Non-pigmented ciliary epithelial cell (primary cell): ENCODE measurements at places on chromosomes 2 and 18.

- DNase-seq: peak; percentile 60
Observed at GRCh38 chr2:48423376-48423775, 106.6 kb upstream of the STON1 start.

DNA sequence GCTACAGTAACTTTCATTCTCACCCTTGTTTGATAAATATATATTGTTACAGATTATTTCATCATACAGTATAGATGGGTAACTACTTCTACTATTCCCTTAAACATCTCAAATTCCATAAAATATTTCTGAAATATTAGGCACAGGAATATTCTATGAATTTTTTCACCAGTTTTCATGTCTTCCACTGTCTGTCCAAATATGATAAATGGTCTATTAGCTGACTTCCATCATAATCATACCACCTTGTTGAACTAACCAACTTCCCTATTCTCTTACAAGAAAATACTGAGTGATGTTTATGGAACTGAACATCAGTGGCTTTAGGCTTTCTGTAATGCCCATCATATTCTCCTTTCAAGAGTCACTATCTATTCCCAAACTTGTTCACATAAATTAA, 82.4 kb downstream of the TRAPPC8 start:
- no peak for DNase-seq

DNA sequence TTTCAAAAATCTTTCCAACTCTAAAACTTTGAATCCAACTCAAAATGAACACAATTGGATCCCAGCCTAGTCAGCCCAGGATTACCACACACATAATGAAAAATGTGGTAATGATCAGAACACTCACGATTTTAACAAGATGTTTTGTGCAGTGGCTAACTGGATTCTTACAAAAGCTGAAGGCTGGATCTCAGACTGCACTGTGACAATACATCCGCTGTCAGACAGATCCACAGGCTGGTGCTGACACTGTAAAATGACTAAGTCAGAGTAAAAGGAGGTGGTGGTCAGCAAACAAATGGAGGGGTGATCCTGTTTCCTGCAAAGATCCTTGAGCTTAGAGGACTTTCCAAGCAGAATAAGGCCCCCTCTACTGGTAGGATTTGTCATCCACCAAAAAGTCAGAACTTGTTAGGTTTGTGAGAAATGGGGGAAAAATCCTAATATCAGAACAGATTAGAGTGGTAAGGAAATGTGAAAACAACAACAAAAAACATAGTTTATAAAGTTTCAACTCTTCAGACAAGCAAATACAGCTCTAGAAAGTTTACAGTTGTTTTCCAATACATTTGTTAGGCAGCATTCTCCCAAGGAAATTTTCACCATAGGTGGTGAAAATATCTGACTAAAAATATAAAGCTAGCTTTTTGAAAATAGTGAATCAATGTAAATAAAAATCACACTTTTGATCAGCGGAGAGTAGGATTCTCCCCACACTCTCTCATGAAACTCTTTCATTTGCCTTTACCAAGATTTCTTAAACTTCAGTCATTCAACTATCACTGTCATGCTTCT, 211.9 kb downstream of the AGPS start:
- no peak for DNase-seq

DNA sequence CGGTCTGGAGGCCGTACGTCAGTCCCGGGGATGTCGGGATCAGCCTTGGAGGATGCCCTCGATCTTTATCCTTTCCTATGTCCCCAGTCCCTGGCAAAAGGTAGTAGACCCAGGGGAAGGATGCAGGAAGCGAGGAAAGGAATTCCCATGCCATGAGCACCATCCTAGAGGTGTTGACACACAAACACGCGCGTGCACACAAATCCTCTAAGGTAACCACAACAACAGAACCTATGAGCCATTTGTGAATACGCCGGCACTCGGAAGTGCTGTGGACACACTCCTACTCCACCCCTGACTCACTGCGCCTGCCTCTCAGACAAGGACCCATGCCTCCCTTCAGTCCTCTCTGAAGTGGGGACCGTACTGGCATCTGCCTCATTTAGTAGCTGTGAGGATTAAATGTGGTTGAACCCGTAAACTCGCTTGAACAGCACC, 11.3 kb upstream of the MLPH start:
- DNase-seq: no peak

- no peak for DNase-seq
Observed at GRCh38 chr2:46351750-46352138, 54.5 kb downstream of the EPAS1 start.

DNA sequence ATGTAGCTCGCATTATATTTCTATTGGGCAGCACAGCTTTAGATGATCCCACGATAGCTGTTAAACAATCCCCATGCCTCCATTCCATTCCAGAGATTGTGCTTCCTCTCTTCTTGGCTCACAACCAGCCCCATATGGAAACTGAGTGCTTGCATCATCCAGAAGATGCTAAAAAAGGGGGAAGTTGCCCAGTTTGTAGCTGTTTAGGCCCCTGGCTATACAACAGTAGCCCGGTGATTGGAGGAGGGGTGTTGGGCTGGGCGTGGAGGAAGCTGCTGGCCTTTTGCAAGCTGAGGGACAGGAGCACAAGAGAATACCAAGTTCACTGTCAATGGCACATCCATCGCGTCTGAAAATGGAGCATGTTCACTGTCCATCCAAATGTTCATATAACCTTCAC, 360.2 kb downstream of the ALK start:
- no peak for DNase-seq

DNA sequence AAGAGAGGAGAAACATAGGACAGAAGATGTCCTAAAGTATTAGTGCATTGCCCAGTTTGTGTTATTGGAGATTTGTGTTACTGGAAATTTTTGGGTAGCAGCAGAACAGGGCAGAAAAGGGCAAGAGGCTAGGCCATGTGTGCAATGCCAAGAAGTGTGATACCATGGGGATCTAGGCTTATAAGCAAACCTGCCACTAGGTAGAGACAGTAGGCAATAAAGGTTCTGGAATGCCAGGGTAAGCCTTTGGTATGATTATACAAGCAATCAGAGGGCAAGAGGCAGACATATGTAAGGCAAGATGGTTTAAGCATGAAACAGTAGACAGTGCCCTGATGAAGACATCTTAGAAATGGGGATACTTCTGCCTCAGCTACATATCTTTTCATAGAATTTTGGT, 12.3 kb upstream of the CERS6 start:
- DNase-seq: no peak

DNA sequence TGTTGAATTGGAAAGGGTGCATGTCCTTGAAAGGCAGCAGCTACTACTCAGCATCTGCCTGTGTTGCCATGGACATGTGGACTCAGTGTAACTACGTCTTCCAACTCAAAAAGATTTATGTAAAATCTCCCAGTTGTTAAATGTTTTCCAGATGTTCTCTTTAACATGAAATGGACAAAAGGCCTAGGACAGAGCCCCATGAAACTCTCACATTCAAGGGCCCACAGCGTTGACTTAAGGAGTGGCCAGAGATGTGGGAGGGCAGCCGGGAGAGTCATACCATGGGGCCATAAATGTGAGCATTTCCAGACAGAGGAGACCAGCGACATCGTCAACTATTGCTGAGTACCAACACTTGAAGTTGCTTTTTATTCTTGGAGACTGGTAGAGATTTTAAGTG, 9.9 kb downstream of the SLC3A1 start:
- no peak for DNase-seq

- peak; percentile 58 for DNase-seq
Observed at GRCh38 chr2:128260239-128261138, 58.2 kb downstream of the HS6ST1 start.

GRCh38 chr2:49772299-49772970, 618.1 kb upstream of the FSHR start:
- DNase-seq: no peak

DNA sequence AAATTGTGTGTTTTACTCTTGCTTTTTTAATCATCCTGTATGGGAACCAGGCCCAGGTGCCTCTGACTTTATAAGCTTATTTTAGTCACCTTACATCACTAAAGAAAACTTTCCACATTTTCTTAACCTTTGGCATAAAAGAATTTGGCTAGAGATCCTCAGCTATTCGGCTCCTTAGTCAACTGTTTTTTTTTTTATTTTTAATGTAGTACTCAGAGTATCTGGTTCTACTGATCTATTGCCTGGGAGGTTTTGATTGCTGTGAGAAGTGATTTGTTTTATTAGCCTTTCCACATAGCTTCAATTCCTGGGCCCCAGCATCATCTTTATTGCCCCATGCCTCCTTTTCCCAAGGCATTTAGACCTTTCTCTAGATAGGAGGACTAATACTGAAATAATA, 121.0 kb downstream of the MYO1B start:
- no peak for DNase-seq
